H9 (cell line): ENCODE measurements at places on chromosomes 6 and 20.
A peak's percentile ranks its signal among the peaks of the same experiment; 100 is the strongest.

DNA sequence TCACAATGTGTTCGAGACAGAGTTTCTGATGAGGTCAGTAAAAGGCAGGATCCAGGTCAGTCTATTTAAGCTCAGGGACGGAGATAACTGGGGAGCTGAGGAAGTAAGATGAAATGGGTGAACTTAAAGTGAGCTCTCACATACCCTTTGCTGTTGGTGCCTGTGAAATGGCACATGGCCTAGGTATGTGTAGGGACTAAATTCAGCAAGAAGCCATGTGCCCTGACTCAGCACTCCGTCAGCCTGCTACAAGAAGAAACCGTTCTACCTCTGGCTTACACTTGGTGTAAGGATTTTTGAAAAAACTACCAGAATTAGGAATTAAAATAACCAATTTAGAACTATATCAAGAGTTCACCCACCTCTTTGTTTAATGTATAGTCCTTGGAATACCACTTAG lies 41.1 kb upstream of the TRDN start:
- no peak for DNase-seq

DNA sequence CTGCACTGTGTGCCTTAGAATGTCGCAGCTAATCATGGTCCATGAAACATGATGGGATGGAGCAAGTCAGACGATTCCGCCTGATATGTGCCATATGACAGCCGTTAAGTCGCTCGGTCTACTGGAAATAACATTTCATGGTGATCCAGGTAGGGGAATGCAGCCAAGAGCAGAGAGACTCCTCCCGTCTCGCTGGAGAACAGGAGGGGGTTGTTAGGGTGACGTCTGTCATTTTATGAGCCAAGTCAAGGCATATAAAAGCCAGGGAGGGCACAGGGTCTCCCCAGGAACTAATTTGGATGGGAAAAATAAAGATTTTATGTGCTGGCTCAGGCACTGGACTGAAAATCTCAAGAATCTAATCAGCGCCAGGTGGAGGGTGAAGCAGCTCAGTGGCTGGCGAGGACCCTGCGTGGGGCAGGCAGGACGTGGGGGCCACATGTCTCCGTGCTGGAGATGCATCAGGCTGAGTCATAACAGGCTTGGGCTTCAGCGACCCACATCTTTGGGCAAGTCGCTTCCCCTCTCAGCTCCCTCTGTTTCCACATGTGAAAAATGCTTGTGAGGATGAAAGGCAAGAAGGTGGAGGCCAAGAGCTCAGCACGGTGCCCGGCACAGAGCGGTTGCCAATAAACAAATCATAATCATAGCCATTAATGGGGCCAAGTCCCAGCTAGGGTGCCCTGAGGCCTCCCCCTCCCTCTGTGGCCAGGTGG lies 234.6 kb downstream of the ANKRD60 start:
- DNase-seq: no peak

GRCh38 chr6:53746442-53747103 lies 48.2 kb upstream of the LRRC1 start:
- DNase-seq: no peak

DNA sequence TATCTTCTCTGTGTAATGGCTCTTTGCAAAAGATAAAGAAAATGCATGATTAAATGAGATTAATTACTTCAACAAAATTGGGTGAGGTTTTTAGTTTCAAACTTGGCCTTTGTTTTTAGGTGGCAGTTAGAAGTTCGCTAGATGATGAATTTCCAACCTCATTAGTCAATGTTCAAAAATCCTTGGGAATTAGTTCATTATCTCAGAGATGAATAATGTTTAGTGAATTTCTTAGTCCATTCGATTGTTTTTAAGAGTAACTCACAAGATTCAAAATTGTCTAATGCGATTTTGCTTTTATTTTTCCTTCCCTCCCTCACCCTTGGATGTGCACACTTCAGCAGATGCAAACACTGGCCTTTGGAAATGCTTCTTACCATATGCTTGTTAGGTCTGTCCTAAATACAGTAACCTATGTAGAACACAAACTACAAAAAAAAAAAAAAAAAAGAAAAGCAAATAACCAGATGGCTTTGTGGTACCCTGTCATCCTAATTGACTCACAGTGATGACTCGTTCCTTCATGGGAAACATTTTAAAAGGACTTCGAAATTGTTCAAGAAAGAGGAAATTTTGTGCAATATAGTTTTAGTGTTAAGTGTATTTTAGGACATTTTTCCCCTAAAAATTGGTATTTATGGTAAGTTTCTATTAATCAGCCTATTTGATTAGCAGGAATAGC lies 66.7 kb downstream of the FAM229B start:
- DNase-seq: no peak

DNA sequence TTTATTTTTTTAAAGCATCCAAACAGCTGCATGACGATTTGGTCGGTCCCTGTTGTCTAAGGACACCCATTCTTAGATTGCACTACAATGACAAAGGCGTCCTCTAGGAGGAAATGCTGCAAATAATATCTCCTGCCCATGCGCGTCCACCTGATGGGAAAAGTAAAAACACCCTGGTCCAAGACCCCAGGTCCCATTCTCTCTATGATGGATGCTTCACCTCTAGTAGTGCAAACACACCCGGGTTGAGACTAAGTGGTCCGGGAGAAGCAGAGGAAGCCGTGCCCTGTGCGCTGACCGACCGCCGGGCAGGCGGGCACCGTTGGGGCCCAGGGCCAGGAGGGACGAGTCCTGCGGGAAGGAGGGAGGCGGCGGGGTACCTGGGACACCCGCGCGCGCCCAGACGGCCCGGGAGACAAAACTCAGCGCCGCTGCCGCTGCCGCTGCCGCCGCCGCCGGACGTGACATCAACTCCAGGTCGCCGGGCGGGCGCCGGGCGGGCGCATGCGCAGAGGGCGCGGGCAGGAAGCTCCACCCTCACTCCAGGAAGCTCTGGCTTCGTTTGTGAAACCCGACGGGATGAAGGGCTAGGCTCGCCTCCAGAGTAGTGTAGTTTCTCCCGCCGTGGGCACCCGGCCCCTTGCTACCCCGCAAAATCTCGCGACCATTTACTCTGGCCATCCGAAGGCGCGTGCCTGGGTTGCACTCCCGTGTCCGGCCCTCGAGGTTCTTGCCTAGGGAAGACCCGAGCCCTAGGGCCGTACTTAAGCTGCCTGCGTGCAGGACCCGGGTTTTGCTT lies at the start of gene TBC1D7:
TSS of gene TBC1D7 (minus strand) at position 462 of the 799 bp plus-strand sequence. CDS start 1,639 bp downstream, outside the sequence.
- DNase-seq: peak; percentile 95

DNA sequence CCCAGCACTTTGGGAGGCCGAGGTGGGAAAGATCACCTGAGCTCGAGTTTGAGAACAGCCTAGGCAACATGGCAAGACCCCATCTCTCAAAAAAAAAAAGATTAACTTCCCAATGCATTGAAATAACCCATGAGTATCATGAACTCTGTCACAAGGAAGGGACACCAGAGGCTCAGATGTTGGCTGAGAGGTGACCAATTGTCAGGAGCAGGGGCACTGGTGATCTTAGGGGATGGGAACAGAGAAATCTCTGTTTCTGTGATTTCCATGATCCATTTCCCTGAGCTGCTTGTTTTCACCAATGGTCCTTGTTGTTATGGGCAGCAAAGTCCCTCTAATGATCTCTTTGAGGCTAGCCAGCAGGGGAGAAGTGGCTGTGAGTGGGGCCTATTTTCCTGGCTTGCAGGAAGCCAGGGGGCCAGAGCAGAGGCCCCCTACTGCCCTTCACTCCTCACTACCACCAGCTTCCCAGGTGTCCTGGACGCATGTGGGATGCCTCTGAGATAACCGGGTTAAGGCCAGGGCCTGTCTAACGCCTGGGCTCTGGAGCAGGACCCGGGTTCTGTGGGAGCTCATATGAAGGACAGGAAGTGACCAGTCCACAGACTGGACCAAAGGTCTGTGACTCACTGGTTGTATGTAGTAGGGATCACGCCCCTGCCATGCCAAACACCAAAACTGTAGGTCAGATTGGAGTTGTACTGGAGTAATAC lies 54.4 kb downstream of the PCNA start:
- DNase-seq: no peak

DNA sequence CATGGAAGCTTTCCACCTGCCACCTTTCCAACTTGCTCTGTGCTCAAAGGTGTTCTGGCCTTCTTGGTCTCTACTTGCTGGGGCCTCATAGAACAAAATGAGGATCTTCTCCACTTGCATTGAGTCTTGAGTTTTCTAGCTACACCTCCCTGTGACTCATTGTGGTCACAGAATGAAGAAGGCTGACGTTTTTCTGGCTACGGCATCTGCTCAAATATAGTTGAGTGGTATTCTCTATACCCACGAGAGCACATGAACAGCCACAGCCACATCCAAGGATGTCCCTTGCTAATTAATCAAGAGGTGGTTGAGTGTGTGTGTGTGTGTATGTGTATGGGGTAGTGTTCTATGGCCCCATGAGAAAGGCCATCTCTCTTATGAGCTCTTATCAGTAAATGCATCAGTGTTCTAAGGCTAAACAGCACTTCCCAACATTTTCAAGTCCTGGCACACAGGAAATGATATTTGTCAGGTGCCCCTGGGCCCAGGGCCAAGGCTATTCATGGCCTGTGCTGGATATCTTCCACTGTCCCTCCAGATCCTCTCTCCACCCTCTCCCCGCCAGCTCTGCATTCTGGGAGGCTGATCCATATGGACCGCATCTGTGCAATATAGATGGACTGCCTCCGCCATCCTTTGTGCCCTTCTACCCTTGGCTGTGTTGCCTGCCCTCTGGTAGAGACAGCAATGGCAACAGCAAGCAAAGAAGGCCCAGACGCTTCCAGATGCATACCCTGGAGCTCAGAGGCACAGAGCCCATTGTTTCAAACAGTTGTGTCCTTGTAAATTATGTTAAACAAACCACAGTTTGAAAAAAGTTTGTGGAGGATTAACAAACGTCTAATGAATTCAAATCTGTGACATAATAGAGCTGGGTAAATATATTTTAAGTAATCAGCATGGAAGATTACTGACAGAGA lies 150.2 kb downstream of the LRFN2 start:
- DNase-seq: no peak

- no peak for DNase-seq
These were observed 35.8 kb upstream of the MRGBP start for GRCh38 chr20:62760471-62760855.

- DNase-seq: no peak
These were observed 56.3 kb downstream of the EZR start for GRCh38 chr6:158762787-158763433.

GRCh38 chr20:51143652-51144051 lies 120.7 kb upstream of the KCNG1 start:
- DNase-seq: no peak

DNA sequence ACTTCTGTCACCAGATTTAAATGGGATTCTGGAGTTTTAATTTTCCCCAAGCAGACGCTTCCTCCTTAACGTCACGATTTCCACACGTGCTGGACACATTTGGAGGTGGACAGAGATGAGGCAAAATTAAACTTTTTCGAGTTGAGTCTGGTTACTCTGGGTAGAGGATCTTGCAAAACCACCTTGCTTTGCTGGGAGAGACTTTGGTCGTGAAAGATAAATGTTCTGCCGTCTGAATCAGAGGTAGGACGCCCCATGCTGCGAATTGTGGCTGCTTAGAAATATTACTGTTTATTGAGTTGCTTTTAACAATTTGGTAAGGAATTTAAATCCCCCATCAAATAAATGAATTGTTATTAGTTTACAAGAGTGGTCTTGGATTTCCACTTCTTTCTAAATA lies 46.8 kb downstream of the CTCFL start:
- no peak for DNase-seq

DNA sequence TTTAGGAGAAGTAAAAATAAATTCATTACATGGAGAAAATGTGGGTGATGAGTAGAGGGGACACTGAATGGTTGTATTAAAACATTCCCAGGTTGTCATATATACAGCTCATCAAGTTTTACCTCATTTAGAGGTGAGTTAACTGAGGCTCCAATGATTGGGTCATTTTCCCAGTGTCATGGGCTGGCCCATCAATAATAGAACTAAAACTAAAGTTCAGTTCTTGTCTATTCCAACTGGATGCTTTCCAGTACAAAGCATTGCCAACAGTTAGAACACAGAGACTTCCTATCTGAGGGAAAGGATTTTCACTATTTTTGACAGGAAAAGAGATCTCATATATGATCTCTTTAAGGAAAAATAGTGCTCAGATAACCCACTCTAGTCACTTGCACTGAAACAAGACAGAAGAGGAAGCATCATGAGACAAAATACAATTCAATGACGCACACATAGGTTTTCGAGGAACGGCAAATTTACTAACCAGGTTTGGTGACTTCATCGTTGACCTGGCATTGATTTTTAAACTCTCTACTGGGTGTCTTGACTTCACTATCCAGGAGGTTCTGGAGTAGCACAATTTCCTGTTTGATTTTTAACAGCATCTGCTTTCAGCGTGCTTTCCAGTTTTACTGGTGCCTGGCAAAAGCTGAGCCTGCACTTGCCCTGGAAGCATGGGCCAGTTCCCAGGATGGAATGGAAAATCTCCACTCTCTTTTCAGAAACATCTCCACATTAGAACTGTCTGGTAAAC lies 195.5 kb upstream of the FBXL4 start:
- DNase-seq: no peak

DNA sequence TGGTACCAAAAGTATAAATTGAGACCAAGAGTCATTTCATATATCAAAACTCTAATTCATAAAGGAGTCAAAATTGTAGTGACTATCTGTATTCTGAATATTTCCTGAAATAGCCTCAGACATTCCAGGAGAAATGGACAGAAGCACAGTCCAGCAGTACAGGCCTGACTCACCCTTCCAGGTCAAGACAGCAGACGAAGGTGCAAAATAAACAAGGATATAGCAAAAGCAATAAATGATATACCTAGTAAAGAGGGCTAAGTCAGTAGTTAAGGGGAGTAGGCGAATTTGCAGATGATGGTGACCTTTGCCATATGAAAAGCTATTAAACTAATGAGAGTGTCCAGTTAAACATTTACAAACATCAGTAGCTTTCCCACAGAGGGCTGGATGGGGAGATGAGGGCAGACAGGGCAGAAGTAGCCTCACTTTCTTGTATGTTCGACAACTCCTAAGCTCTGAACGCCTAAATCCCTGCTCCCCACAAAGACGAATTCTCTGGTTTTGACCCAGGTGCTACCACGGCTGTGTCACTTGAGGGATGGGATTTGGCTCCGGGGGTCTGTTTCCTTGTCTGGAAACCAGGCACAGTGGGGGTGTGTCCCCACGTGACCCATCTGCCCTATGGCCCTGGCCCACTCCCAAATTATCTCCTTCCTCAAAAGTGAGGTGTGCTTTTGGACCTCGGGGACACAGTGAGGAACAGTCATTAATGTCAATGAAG lies 3.6 kb upstream of the SLC52A3 start:
- no peak for DNase-seq

DNA sequence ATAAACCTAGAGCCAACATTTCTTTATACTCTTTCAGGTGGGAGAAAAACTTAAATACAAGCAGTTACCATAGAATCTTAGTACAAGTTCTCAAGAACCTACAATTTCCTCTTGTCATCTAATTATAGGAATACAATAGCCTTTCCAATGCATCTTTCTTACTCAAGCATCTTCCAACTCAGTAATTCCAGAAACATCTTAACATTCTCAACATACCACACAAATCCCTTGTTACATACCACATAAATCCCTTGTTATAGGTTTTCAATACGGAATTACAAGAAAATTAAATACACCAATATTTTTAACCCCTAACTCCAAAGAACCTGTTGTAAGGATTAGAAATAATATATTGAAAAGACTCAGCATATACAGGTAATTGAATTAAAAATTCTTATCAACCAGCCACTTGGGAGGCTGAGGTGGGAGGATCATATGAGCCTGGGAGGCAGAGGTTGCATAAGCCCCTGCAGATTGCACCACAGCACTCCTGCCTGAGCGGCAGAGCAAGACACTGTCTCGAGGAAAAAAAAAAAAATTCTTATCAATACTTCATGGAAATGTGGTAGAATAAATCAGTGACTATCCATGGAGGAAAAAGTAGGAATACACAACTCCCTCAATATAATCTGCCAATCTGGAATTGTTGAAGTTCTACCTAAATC lies 127.5 kb upstream of the CCDC28A start:
- no peak for DNase-seq
